Muscle of back (tissue), 13 donors: ENCODE measurements at places on chromosomes 7 and 10.
A peak's percentile ranks its signal among the peaks of the same experiment; 100 is the strongest.

DNA sequence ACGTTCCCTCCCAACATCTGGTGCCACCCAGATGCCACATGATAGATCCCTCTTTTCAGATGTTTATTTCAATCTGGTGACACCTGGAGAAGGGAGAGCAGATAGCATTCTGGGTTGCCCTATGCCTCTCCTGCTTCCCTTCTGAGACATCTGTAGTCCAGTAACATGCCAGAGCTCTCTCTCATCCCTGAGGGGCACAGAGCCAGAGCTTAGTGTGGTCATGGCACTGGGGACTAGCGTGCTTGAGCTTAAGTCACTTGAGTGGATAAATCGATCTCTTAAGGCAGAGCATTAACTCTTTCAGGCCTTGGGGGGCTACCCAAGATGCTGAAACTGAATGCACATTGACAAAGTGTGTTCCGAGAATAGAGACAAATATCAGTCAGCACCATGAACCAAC lies 47.9 kb downstream of the WNT2 start:
- no peak for DNase-seq

- DNase-seq = no peak
Measured at GRCh38 chr7:75758491-75758890, 13.5 kb downstream of the CCL26 start.

- peak; percentile 75 for DNase-seq
Measured at GRCh38 chr10:10798102-10798863, 219.4 kb upstream of the CELF2 start.

- DNase-seq = no peak
Measured at GRCh38 chr7:82745117-82745516, 301.5 kb upstream of the CACNA2D1 start.

- DNase-seq = no peak
Measured at GRCh38 chr7:138556771-138557484, 96.9 kb downstream of the TRIM24 start.

- DNase-seq = no peak
Measured at GRCh38 chr7:96992192-96993005, 13.0 kb upstream of the DLX6 start.

DNA sequence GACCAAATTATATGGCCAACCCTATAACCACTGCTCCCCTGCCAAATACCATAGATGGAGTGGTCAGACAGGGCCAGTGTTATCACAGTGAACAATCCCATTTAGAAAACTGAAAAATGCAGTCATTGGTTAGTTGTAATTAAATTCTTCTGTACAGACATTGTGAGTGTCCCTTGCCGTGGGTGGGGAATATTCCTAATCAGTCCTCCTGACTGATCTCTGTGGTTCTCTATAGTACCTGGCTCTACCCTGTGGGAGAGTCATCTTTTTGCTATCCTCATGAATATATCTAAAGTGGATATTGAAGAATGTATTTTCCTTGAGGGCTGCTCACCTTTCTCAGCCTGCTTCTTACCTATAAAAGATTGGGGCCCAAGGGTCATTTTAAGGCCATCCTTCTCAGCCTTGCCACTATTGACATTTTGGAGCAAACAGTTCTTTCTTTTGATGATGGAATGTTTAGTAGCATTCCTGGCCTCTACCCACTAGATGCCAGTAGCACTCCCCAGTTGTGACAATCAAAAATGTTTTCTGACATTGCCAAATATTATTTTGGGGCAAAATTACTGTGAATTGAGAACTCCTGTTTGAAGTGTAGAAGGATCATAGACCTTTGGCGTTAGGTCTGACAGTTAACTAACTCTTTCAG lies 110.2 kb downstream of the MAPK8 start:
- DNase-seq = no peak

DNA sequence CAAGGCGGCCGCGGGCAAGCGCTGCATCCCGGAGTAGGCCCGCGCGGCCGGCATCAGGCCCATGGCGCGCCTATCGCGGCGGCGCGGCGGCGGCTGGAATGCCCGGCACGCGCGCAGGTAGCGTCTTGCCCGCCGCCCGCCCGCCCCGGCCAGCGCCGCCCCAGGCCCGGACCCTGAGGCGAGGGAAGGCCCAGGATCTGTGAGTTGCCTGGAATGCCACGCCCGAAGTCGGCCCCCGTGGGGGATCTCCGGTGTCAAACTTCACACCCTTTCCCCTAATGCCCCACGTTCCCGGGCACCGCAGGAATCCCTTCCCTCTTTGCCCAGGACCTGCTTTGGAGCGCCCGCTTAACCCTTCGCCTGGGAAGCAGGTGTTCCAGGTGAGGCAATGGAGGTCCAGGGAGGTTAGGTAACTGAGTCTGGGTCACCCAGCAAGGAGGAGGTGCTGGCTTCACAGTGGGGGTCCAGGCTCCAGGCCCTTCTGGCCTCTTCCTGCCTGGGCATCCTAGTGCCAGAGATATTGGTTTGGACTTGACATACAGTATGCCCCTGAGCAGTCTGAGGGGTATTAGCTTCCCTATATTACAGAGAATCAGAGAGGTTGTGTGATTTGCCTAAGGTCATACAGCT lies 138.1 kb downstream of the ARHGAP22 start:
- no peak for DNase-seq
